ENCODE measurements at places on chromosomes 11 and 22. TPM values are rescaled to one million over a fixed set of nuclear protein-coding genes. Genes with fewer than 3 reads are reported as not detected.

PKNOX2 gene
- polyA plus RNA-seq = 10.4 TPM

ZNF408 gene
- 11.7 TPM for polyA plus RNA-seq

RFPL2 gene
- polyA plus RNA-seq = 0.34 TPM

SLC5A1 gene
- 3.5 TPM for polyA plus RNA-seq

DTX4 gene
- polyA plus RNA-seq = 6.1 TPM

PHLDA2 gene
- polyA plus RNA-seq = 0.62 TPM

KRTAP5-8 gene
- polyA plus RNA-seq = not detected

WT1 gene
- 62.2 TPM for polyA plus RNA-seq

CLCF1 gene
- polyA plus RNA-seq = 2.7 TPM

OR9G4 gene
- not detected for polyA plus RNA-seq

DNA sequence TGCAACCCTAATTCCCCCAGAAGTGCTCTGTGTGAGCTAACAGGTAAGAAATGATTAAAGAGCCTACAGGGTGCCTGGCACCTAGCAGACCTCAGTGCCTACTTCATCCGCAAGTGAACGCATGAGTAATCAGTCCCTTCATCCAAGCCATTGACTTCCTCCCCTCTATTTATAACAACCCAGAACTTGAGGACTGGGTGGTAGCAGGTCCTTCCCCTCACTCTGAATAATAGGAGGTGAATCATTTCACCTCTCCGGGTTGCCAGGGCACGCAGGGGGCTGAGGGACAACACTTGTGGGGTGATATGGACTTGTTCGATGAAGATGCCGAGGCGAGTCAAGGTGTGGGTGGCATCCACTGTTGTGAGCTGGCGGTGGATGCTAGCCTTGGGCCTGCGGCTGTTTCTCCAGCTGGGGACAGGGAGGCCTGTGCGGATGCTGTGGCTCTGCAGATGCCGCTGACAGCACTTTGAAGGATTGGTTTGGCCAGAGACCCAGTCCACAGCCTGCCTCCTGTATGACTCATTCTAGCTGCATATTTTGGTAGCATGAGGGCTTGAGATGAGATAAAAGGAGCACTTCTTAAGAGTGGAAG lies 11.7 kb upstream of the SORL1-AS1 start:
- no peaks in the 10 kb centered on the region for H3K27me3 ChIP-seq
- H3K4me1 ChIP-seq = peaks cover 36% of the 10 kb centered on the region
- DNase-seq = peak; percentile 58
- H3K4me3 ChIP-seq = no peak overlapping the region
- no peaks in the 10 kb centered on the region for H3K36me3 ChIP-seq

DNA sequence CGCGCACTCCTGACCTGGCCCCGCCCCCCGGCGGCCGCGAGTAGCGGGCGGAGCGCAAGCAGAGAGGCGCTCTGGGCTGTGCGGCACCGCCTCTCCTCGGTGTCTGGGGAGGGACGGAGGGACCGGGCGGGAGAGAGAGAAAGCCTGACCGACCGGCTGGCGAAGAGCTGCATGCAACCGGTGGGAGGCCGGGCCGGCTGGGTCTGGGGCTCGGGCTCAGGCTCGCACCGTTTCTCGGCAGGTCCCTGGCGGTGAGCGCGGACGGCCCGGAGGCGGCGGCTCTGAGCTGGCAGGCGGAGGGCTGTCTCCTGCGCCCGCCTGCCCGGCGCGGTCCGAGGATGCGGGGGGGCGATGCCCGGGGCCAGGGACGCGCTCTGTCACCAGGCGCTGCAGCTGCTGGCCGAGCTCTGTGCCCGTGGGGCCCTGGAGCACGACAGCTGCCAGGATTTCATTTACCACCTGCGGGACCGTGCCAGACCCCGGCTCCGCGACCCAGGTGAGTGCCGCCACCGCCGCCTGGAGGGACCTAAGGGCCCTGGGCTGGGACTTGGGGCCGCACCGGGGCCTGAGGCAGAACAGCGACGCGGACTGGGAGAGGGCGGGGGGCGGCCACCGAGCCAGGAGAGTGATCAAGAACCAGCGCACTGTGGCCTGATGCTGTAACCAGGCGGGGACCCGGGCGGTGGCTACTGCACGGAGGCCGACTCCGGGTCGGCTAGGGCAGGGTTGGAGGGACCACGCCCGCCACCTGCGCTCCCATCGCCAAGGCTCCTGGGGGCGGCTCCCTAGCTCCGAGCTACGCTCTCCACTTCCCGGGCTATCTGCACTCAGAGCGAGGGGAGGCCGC lies at the start of gene SYT9:
Gene SYT9, plus strand, starts transcription at position 69 of the 847 bp plus-strand sequence. Its CDS starts 283 bp downstream, at position 352.
- H3K4me3 ChIP-seq = peak within 1 kb of the TSS; percentile 62
- no peaks in the 10 kb centered on the region for H3K4me1 ChIP-seq
- H3K27ac ChIP-seq = peak within 1 kb of the TSS; percentile 24

DNA sequence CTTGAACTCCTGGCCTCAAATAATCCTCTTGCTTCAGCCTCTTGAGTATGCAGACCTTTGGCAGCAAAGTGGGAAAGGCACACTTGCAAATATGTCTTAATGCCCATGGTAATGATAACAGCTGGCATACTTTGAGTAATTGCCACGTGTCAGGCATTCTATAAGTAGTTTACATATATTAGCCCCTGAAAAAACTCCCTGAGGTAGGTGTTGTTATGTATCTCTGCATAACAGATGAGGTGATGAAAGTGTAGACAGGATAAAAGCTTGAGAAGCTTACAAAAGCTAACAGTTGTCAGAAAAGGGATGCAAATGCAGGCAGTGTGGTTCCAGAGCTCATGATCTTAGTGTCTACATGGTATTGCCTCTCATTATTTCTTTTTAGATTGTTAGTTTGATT lies 291.1 kb upstream of the C11orf87 start:
- H3K27ac ChIP-seq = no peak overlapping the region
- H3K4me1 ChIP-seq = no peaks in the 10 kb centered on the region
- no peak for DNase-seq
- H3K4me3 ChIP-seq = no peak overlapping the region

GRCh38 chr11:36824349-36824748 lies 226.3 kb upstream of the RAG2 start:
- no peaks in the 10 kb centered on the region for H3K27me3 ChIP-seq
- no peak for DNase-seq
- no peak overlapping the region for H3K27ac ChIP-seq
- no peaks in the 10 kb centered on the region for H3K4me1 ChIP-seq

DNA sequence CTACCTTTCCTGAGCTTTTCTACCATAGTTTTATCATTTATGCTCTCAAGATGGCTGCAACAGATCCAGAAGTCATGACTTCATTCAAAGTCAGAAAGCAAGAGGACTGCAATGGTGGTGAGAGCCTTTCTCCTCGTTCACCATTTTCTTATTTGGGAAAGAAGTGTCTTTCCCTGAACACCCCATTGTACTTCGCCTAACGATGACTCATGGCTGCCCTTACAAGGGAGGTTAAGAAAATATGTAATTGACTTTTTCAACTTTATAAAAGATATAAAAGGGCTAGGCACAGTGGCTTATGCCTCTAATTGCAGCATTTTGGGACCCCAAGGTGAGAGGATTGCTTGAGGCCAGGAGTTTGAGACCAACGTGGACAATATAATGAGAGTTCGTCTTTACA lies 541.7 kb downstream of the METTL15 start:
- no peak overlapping the region for H3K4me3 ChIP-seq
- no peaks in the 10 kb centered on the region for H3K36me3 ChIP-seq
- DNase-seq = no peak
- no peak overlapping the region for H3K27ac ChIP-seq
- H3K27me3 ChIP-seq = no peaks in the 10 kb centered on the region
- no peaks in the 10 kb centered on the region for H3K4me1 ChIP-seq

GRCh38 chr11:102546427-102546826 lies 15.9 kb upstream of the MMP7 start:
- DNase-seq = no peak
- no peaks in the 10 kb centered on the region for H3K27me3 ChIP-seq

GRCh38 chr11:72812604-72812966 lies 1.6 kb upstream of the ATG16L2 start:
- peaks cover 21% of the 10 kb centered on the region for H3K4me1 ChIP-seq
- no peak overlapping the region for H3K27ac ChIP-seq
- no peak for DNase-seq
- no peak overlapping the region for H3K4me3 ChIP-seq
- H3K36me3 ChIP-seq = no peaks in the 10 kb centered on the region
- H3K27me3 ChIP-seq = no peaks in the 10 kb centered on the region

GRCh38 chr22:33887173-33887572 lies 33.1 kb downstream of the LARGE1 start:
- no peak overlapping the region for H3K4me3 ChIP-seq
- no peaks in the 10 kb centered on the region for H3K36me3 ChIP-seq
- no peaks in the 10 kb centered on the region for H3K4me1 ChIP-seq
- no peaks in the 10 kb centered on the region for H3K27me3 ChIP-seq
- H3K27ac ChIP-seq = no peak overlapping the region

GRCh38 chr11:37755521-37755920 lies 1157.5 kb upstream of the RAG2 start:
- H3K36me3 ChIP-seq = no peaks in the 10 kb centered on the region
- H3K27me3 ChIP-seq = no peaks in the 10 kb centered on the region
- no peaks in the 10 kb centered on the region for H3K4me1 ChIP-seq
- H3K4me3 ChIP-seq = no peak overlapping the region
- DNase-seq = no peak

DNA sequence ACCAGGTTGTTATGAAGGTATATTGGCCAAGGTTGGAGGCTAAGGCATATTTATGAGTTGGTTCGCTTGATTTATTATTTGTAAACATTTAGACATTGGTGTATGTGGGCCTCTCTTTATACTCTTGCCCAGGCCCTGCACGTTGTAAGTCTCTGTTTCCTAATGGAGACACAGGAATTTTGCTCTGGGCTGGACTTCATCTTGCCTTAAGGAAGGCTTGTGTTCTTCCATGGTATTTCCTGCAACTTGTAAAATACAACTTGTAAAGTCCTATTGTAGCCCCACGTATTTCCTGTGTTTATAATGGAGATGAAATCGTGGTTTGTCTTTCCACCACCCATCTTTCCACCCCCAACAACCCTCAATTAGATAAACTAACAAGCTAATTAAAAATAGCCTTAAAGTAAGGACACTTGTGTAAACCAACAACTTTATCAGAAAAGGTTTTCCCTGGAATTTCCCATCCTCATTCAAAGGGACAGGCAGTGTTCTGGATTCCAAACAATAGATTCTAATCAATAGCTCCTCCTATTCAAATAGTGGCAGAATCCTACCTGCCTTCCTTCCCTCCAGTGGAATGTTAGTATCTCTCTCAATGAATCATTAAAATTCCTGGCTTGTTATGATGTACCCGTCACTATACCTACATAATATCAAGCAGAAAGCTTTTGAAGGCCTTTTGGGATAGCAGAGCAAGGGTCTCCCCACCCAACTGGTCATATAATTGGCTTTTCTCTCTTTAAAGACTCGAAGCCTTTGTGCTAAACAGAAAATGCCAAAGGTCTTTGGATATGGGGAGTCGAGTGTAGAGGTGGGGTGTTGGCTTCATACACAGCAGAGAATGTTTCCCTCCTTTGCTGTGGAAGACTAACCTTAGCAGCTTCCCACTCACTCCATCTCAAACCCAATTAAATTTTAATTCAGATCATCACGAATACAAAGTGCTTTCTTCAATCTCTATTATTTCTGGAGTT lies 77.1 kb downstream of the UBASH3B start:
- H3K27me3 ChIP-seq = no peaks in the 10 kb centered on the region
- H3K4me3 ChIP-seq = no peak overlapping the region
- H3K27ac ChIP-seq = no peak overlapping the region
- no peaks in the 10 kb centered on the region for H3K36me3 ChIP-seq

DNA sequence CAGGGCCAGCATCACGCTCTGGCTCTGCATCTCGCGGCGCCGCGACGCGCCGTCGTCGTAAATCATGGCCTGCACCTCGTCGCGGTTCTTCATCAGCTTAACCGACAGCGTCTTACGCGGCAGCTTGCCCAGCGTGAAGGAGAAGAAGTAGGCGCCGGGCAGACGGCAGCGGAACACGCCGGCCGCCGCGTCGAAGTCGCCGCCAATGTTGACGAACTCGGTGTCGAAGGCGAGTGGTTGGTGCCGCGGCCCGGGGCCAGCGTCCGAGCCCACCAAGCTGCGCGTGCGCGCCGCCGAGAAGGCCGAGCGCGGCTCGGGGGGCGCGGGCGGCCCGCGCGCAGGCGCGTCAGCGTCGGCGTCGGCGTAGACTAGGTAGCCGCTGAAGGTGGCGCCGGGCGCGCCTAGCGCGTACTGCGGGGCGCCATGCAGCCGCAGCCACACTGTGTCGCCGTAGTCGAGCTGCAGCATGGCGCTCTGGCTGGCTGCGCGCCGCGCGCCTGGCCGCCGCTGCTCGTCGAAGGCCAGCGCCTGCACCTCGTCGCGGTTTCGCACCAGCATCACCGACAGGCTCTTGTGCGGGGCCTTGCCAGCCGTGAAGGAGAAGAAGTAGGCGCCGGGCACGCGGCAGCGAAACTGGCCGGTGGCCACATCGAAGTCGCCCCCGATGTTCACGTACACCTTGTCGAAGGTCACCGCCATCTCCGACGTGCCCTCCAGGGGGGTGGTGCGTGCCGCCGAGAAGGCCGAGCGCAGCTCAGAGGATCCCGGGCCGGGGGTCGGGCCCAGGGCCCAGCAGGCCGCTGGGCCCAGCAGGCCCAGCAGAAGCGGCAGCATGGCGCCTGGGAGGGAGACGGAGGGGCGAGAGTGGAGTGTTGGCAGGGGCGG lies 3.7 kb downstream of the FAM180B start:
- H3K27me3 ChIP-seq = no peaks in the 10 kb centered on the region
- peak overlapping the region; percentile 76 for H3K4me3 ChIP-seq
- no peaks in the 10 kb centered on the region for H3K36me3 ChIP-seq
- H3K27ac ChIP-seq = peak overlapping the region; percentile 74

- no peak overlapping the region for H3K27ac ChIP-seq
- no peaks in the 10 kb centered on the region for H3K27me3 ChIP-seq
- H3K4me3 ChIP-seq = no peak overlapping the region
These were observed 12.5 kb downstream of the USP35 start for GRCh38 chr11:78201096-78201818.

GRCh38 chr11:32960553-32961164 lies 55.0 kb upstream of the DEPDC7 start:
- H3K4me1 ChIP-seq = no peaks in the 10 kb centered on the region
- H3K27ac ChIP-seq = no peak overlapping the region
- no peaks in the 10 kb centered on the region for H3K36me3 ChIP-seq
- H3K4me3 ChIP-seq = no peak overlapping the region

GRCh38 chr11:70510106-70510505 lies 111.8 kb downstream of the CTTN start:
- no peak overlapping the region for H3K4me3 ChIP-seq
- H3K36me3 ChIP-seq = no peaks in the 10 kb centered on the region
- no peaks in the 10 kb centered on the region for H3K4me1 ChIP-seq
- no peaks in the 10 kb centered on the region for H3K27me3 ChIP-seq

DNA sequence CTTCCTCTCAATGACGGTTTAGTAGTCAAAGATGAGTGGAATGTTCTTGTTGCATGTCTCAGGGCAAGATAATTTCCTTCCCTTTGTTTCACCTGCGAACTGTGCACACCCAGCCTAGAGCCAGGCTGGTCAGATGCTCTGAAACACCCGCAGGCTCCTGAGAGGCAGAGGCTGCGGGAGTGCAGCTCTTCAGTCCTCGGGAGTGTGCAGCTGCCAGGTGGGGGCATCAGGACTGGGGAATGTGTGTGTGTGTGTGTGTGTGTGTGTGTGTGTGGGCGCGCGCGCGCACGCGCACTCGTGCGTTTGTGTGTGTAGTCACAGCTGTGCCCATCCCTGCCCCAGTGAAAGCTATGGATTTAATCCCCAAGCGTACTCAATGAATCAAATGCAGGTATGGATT lies 136.2 kb upstream of the NTM start:
- no peak for DNase-seq
- H3K4me1 ChIP-seq = no peaks in the 10 kb centered on the region
- no peak overlapping the region for H3K27ac ChIP-seq
- no peak overlapping the region for H3K4me3 ChIP-seq
- H3K36me3 ChIP-seq = no peaks in the 10 kb centered on the region
